CD4-positive, CD25-positive, alpha-beta regulatory T cell (primary cell): ENCODE measurements at places on chromosomes 3 and 15.

DNA sequence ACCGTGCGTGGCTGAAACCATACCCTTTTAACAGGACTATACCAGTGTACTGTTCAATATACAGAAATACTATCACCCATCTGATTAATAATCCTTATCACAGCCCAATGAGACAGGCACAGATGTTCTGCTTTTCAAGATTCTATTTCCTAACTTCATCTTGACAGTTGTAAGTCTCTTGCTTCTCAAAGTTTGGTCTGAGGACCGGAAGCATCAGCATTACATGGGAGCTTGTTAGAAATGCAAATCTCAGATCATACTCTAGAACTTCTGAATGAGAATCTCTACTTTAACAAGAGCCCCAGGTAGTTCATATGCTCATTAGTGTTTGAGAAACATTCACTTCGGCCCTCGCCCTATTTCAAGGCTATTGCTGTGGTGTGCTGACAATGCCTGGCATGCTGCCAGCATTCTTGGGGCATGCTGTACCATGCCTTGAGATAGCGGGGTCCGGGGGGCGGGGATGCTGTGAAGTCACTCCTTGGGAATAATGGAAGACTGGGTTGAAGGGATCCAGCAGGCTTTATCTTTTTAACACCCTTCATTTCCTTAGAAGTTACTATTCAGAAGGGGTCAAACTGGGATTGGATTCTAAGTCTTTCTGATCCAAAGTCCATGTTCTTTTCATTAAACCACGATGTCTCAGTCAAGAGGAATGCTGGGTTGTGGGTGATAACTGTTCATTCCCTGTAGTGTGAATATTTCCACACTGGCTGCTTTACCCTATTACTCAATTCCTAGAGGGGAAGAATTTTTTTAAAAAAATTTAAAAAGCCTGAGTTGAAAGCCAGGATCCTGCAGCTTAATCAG is 194.7 kb downstream of the LPP start:
- DNase-seq, result no peak

DNA sequence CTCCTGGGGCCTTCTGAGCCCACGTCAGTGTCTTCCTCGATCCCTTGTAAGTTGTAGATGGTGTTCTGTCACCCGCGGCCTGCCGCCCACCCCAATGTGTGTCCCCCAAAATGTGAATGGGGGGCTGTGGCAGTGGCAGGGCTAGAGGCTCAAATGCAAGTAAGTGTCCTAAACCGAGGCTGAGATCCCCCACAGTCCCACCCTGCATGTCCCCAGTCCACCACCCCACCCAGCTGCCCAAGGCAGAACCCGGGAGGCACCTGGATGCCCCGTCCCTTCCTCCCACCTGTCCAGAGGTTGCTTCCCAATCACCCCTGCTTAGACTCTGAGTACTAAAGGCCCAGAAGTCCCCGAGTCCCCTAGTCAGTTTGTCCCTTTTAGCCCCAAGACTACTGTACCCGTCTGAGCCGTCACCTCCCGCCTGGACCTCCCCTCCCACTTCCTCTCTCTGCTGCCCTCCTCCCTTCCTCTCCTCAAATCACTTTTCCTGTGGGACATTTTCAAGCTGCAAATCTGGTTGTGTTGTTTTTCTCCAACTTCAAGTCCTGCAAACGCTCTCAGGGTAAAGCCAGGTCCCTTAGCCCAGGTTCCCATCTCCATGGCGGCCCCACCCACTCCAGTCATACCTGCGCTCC is 11.8 kb upstream of the PLXND1 start:
- DNase-seq, result no peak

- no peak for DNase-seq
These were observed 23.9 kb downstream of the SLC35A5 start for GRCh38 chr3:112585782-112586181.

GRCh38 chr3:139455855-139456254 is 20.5 kb downstream of the RBP2 start:
- no peak for DNase-seq

DNA sequence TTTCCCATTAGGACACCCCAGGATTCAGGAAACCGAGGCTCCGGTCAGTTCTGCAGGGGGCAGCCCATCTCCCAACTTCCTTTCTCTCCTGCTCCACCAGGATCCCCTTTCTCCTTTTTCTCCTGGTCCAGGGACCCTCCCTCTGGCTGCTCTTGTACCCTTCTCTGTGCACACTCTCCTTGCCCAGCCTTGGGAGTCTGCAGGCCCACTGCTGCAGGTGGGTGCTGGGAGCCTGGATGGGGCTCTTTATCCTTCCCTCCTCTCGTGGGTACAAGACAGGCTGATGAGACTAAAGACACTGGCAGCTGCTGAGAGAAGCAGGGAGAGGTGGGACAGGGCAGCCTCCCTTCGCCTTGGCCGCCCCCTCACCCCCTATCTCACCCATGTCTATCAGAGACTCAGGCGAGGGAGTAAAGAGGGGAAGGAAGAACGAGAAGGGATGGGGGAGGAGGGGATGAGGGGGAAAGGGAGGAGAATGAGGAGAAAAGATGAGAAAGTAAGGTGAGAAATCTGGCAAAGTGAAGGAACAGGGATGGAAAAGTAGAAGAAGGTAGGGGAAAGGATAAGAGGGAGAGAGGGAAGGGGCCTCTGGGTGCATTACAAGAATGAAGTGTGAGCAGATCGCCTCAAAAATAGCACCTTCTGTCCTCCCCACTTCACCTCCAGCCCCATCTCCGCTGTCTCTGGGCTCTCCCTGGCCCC is 45.2 kb downstream of the ITGA11 start:
- DNase-seq, result no peak

DNA sequence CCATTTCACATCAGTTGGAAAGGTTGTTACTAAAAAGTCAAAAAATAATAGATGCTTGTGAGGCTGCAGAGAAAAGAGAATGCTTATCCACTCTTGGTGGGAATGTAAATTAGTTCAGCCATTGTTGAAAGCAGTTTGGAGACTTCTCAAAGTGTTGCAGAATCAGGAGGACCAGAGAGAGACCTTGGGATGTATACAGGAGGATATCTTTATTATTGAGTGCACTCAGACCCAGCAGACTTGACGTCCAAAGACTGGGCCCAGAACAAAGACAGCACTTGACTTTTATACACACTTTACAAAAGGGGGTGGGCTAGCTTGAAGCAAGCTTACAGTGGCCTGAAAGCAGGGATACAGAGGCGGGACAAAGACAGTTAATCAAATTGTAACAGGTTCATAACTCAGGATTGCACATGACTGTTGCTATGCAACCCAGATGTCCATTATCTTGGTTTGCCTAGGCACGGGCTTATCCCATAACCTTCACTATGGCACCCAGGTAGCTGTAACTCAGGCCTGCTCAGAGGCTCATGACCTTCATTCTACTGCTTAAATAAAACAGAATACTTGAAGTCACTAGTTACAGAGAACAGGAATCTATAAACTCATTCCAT is 127.7 kb downstream of the SPATA16 start:
- no peak for DNase-seq

DNA sequence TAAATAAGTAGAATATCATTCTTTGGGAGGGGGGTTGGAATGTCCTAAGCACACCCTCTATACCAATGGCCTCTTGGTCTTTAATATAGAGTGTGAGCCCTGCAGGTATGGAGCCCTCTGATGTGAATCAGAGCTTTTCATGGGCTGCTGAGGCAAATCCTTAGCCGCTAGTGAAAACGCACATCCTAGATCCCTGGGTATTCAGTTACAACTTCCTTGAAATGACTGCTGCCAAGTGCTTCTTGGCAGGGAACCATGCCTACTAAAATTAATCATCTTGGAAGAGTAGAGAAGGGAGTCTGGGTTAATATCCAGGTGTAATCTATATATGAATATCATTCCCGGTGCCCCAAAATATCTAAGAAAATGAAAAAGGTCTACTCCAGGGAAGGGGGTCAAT is 109.1 kb downstream of the POLQ start:
- no peak for DNase-seq

GRCh38 chr3:87127281-87127680 is 99.8 kb upstream of the CHMP2B start:
- no peak for DNase-seq

GRCh38 chr3:147387885-147388699 is 18.3 kb downstream of the ZIC4 start:
- no peak for DNase-seq

- DNase-seq, result no peak
These were observed 136.3 kb upstream of the PRR20G start for GRCh38 chr3:127423856-127424765.

DNA sequence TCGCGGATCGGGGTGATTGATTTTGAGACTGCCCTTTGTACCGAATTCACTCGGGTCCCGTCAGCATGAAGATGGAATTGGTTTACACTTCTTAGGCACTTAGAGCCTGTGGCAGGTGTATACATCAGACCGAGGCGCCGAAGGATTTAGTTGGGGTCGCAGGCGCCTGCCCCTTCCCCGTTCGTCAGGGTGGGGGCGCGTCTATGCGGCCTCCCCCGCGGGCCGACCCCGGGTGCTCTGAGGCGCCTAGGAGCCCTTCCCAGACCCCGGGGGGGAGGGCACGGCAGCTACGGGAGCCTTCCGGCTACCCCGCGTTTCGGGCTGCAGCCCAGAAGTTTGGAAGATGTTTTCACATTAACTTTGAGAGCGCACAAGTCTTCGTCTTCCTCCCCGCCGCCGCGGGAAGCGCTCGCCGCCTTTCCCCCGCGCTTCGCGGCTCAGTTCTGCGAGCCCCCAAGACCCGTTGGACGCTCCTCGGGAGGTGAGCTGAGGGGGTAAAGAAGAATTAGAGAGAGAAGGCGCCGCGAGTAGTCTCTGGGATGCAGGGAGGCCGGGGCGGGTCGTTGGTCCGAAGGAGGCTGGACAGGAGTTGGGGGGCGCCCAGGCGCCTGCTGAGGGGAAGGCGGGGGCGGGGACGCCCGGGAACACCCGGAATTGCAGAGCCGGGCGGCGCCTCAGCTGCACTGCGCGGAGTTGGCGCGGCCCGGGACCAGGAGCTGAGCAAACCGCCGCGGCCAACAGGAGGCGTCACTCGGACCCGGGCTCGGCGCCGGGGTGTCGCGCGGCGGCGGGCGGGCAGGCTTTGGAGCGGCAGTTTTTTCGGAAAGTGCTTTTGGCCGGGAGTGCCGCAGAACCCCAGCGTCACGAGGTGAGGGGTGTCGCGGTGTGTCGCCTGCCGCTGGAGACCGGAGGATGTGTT is 780 bp downstream of the TIPARP start:
- DNase-seq, result peak; percentile 65

DNA sequence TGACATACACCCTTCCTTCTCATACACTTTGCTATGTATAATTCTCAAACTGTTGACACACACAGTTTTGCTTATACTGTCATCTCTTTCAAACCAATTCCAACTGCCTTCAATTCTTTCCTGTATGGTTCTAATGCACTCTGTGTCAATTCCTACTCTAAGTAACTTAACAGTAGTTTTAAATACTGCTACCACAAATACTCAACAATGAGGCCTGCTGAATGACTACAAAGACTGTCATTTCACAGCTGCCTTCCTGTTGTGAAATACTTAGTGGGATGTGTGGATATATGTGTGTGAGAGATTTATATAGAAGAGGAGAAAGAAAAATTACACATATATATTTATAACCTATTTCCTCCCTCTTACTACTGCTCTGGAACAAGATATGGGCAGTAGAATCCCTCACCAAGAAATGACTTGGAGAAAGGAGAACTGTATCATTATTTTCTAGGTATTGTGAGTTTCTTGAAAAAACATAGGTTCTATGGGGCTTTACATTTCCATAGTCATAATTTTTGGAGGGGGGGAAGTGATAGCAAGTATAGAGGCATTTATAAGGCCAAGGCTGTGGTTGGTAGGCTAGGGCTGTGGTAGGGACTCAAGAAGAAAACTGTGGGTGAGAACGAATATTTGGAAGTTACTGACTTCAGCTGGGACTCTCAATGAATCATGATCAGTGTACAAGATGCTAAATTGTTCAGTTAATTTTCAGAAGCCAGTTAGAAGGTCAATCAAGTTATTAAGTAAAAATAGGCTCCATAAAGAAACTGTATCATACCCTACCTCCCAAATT is 88.7 kb downstream of the ANKRD28 start:
- no peak for DNase-seq

DNA sequence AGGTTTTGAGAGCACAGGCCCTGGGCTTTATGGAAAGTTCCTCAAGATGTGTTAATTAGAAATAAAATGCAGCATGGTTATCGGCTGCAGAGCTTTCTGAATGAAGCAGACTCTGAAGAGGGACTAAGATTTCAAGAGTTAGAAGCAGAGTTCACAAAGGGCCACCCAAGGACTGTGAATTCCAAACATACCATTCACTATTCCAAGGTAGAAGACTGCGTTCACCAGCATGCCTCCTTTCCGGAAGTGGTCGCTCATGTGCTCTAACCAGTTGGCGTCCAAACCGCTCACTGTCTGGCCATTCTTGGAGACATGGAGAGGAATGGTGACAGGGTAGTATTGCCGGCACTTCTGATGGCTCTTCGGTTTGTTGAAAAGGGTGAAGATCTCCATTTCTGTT is 104.9 kb downstream of the OXNAD1 start:
- no peak for DNase-seq

GRCh38 chr3:32492684-32493436 is 9.8 kb downstream of the CMTM6 start:
- DNase-seq, result no peak

GRCh38 chr15:26870346-26870745 is 3.5 kb downstream of the GABRA5 start:
- DNase-seq, result no peak

DNA sequence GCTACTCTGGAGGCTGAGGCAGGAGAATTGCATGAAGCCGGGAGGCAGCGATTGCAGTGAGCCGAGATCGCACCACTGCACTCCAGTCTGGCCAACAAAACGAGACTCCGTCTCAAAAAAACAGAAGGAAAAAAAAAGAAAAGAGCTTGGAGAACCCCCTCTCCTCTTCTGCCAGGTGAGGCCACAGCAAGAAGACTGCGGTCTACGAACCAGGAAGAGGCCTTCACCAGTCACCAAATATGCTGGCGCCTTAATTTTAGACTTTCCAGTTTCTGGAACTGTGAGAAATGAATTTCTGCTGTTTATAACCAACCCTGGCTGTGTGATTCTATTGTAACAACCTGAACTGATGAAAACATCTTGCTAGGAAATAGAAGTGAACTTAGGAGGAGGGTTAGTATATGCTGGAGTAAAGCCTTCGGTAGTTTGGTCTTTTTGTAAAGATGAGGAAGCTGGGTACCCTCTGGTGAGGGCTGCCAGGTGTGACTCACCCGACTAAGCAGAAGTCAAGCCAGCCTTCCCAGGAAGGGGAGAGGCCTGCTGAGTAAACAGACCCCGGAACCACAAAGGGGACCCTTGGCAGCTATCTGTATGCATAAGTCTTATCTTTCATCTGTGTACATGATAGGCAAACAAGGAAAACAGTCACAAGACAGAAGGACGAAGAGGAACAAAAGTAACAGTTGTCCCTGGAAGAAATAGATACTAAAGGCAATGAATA is 78.7 kb downstream of the KLF13 start:
- no peak for DNase-seq

GRCh38 chr3:62403765-62404164 is 30.4 kb upstream of the FEZF2 start:
- no peak for DNase-seq
